Endothelial cell (in vitro differentiated cells): ENCODE measurements at places on chromosomes 4 and X.

- no peak for DNase-seq
Observed at GRCh38 chr4:106038012-106038411, 142.7 kb downstream of the NPNT start.

- DNase-seq: no peak
Observed at GRCh38 chr4:815464-816146, 10.3 kb downstream of the CPLX1 start.

DNA sequence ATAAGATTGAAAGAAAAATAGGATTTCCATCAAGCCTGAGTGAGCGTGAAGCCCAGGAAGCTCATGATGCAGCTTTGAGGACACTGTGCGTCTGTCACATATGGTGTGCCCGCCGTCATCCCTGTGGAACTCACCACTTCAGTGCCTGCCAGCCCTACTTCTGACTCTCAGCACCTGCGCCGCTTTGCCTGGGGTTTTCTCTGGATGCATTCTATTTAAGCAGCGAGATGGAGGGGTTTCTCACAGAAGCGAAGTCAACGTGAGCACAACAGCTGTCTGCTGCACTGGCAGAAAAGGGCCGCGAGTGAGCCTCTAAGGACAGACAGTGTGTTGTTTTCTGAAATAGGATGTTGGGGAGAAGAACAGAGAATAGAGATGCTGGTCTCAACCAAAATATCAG is 6.2 kb upstream of the TMEM128 start:
- DNase-seq: no peak

GRCh38 chrX:20252381-20253231 is 14.1 kb downstream of the RPS6KA3 start:
- DNase-seq: peak; percentile 61

DNA sequence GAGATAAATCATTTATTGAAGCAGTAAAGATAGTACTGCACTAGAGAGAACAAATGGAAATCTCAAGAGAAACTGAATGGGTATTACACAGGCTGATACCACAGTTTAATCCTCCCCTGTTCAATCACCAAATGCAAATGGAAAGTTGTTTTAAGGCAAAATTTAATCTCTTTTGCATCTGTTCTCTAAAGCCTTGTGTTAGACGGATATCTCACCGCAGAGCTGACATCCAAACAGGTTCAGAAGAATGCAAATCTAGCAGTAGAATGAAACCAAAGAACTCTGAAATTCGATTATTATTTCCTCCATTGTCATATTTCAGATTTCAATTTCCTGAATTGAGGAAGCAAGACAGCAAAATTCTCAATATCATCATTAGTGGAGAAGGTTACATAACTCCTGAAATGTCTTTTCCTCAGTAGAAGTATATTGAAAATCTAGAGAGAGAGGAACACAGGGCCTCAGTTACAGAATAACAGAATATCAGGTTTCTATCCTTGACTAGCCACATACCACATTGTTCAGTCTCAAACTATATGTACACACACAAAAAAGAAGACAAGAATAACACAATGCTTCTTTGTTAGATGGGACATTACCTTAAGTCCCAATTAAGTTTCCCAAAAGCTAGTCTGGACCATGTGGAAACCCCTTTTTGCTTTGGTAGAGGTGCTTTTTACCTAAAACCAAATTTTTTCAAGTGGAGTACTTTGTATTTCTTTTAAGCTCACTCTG is 94.1 kb upstream of the BANK1 start:
- DNase-seq: no peak

- no peak for DNase-seq
Observed at GRCh38 chrX:66020631-66021334, 19.1 kb downstream of the VSIG4 start.
